ENCODE measurements at places on chromosomes 2 and 18.

- peak; percentile 70 for DNase-seq
Measured at GRCh38 chr2:98805412-98806171, 74.7 kb upstream of the MGAT4A start.

GRCh38 chr2:56613920-56614319 is 430.1 kb downstream of the CCDC85A start:
- DNase-seq: peak; percentile 65

GRCh38 chr18:24545651-24546050 is 85.2 kb downstream of the HRH4 start:
- DNase-seq: no peak

DNA sequence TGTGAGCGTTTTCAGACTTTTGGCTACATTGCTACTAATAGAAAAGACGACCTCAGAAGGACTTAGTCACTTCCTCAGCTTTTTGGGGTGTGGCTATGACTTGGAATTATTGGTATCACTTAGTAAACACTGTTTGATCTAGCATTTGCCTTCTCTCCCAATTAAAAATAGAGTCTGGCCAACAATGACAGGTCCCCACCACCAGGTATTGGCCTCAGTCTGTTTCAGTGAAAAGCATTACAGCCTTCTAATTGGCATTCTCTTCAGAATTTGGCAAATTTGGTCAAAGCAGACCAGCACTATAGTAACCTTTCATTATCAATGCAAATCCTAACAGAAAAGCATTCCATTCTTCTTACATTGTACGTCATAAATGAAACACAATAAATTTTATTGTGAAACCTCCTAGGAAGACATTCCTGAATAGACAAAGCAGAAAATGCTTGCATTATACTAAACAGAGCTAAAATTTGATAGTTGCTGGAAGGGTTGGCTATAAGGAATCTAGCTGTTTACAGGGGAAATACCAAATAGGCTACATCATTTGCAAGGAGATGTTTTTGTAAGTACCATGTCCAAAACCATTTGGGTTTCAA is 613.9 kb downstream of the IRS1 start:
- peak; percentile 93 for DNase-seq

GRCh38 chr18:67916097-67916496 is 399.6 kb upstream of the DSEL start:
- no peak for DNase-seq

DNA sequence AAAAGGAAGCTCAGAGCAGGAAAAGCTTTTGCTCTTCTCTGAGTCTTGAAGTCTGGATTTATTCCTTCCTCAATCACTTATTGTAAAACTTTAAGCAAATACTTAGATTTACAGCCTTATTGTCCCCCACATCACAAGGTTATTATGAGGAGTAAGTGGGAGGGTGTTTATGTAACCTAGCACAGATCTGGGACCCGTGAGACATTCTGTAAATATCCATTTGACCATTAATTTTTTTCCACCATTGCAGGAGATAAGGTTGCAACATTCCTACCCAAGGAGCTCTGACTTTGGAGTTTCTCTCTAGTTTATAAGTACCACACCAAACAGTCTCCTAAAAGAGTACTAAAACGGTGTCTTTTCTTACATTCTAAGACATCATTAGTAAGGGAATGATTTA is 52.1 kb upstream of the CTIF start:
- DNase-seq: no peak

DNA sequence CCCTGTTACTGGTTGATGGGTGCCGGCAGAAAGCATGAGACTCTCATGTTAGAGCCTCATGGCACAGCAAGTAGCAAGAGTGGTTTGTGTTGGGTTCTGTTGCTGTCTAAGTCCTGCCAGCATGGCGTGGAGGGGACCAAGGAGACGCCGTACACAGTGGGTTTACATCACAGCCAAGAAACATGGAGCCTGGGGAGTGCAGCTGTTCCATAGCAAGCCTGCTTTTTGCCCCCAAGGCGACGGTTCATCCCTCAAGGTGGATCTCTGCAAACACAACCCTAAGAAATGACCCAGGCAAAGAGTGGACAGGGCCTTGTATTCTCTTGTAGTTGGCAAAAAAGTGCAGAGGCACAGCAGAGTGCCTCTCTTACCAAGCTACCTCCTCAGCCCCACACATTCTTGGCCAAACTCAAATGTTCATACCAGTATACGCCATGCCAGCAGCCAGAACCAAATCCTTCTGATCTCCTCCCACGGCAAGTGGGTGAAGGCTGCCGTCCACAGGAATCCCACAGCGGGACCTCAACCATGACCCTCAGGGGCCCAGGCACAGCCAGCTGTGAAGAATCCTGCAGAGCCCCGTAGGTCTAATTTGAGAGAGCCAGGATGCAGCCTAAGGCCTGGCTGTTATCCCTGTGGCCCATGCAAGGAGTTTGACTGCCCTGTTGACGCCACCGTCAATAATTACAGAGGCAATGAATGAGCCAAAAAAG is 19.0 kb downstream of the SNED1 start:
- no peak for DNase-seq

DNA sequence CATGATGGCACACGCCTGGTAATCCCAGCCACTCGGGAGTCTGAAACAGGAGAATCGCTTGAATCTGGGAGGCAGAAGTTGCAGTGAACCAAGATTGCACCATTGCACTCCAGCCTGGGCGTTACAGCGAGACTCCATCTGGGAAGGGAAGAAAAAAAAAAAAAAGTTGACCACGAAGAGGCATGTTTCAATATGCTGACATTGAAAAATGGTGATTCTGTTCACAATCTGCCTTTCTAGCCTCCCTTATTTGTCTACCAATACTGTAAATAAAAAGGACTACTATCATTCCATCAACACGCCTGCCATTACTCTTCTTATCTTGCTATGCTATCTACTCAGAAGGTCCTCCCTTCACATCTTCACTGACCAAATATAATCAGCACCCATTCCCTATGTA is 18.4 kb downstream of the GFPT1 start:
- DNase-seq: no peak

DNA sequence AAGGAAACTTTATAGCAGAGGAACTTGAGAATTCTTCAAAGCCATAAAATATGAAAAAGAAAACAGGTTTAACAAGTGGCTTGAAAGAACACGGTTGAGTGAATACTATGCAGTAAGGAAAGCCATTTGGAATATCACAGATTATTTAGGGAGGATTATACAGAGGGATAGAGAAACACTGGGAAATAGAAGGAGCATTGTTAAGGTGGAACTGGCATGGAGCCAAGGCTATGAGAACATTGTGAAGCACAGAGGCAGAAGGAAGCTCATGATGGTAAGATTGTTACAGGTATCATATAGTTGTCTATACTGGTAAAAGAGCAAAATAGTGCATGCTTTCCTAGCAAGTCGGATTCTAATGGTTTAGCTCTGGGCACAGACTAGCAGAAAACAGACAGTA is 87.1 kb downstream of the SS18 start:
- DNase-seq: no peak

- DNase-seq: no peak
Measured at GRCh38 chr2:159892990-159893810, 95.2 kb upstream of the CD302 start.

DNA sequence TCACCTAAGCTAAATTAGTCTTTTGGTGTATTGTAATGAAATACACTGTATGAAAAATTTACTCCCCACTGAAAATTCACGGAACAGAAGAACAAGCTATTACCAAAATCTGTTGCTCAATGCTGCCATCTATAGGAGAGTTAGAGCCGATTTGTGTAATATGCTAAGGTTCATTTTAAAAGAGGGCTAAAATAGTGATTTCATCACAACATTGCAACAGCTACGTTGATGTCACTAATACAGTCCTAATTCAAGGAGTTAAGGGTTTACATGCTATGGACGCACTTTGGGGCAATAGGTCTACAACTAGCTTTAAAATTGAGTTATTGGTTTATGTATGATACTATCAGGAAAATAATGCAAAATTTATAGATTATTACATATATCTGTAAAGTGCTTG is 3.0 kb upstream of the IRS1 start:
- peak; percentile 79 for DNase-seq

GRCh38 chr2:39335930-39336329 is 92.2 kb upstream of the CDKL4 start:
- DNase-seq: no peak

DNA sequence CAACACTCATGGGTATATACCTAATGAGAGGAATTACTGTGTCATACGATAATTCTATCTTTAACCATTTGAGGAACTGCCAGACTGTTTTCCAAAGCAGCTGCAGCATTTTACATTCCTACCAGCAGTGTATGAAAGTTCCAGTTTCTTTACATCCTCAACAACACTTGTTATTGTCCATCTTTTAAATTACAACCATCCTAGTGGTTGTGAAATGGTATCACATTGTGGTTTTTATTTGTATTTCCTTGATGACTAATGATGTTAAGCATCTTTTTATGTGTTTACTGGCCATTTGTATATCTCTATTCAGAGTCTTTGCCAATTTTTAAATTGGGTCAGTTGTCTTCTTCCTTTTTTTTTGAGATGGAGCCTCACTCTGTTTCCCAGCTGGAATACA is 4.0 kb upstream of the CKAP2L start:
- DNase-seq: no peak

GRCh38 chr2:235851828-235852525 is 316.2 kb downstream of the GBX2 start:
- DNase-seq: no peak

DNA sequence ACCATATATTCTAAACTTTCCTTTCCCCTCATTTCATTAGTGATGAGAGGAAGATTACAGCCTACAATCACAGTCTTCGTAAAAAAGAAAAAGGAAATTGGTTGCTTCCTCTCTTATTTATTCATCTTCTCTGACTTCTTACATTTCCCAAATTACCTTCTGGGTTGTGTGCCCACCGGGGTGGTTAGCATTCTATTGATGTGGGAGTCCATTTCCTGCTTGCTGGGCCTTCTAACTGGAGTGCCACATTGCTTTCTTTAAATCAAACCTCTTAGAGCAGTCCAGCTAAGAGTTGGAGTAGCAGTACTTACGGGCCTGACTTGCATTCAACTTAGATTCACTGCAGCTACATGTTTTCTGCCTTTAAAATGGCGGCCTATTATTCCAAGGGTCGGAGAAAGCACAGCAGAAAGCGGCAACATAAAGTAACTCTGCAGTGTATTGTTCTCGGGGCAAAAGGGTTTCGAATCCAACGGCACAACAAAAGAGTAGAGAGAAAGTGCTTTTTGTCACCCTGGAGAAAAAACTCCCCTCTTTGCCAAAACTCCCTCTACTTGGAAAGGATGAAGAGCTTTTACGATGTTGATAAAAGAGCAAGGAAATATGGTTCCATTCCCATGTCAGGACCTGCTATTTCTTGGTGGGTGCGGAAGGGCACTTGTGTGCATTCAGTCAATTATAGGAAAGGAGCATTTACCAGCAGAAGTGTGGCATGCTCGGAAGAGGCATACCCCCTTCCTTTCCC is 110.6 kb upstream of the DLX2 start:
- no peak for DNase-seq

GRCh38 chr2:16105669-16106281 is 165.4 kb downstream of the MYCN start:
- DNase-seq: no peak

GRCh38 chr2:191176801-191177438 is 26.1 kb upstream of the STAT4 start:
- no peak for DNase-seq

- DNase-seq: no peak
Measured at GRCh38 chr2:188102881-188103280, 188.8 kb upstream of the GULP1 start.

- no peak for DNase-seq
Measured at GRCh38 chr18:8724452-8724851, 19.1 kb downstream of the MTCL1 start.

DNA sequence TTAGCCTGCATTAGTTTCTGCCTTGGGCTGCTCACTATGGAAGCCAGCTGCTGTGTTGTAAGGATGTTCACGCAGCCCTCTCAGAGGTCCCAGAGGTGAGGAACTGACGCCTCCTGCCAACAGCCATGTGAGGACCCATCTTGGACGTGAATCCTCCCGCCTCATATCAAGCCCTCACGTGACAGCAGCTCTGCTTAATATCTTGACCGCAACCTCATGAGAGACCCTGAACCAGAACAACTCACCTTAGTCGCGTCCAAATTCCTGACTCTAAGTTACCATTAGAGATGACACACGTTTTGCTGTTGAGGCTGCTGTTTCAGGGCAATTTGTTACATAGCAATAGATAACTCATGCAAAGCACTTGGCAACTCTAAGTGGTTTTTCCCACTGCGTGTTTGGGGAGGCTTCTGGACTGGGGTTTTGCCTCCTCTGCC is 97.7 kb downstream of the TMEM17 start:
- no peak for DNase-seq

- no peak for DNase-seq
Measured at GRCh38 chr18:39843546-39843945, 2111.5 kb upstream of the PIK3C3 start.

- DNase-seq: no peak
Measured at GRCh38 chr2:37344453-37345361, at the start of gene QPCT. Gene QPCT (plus strand): TSS chr2:37344630. CDS start chr2:37344732, 102 bp downstream.

DNA sequence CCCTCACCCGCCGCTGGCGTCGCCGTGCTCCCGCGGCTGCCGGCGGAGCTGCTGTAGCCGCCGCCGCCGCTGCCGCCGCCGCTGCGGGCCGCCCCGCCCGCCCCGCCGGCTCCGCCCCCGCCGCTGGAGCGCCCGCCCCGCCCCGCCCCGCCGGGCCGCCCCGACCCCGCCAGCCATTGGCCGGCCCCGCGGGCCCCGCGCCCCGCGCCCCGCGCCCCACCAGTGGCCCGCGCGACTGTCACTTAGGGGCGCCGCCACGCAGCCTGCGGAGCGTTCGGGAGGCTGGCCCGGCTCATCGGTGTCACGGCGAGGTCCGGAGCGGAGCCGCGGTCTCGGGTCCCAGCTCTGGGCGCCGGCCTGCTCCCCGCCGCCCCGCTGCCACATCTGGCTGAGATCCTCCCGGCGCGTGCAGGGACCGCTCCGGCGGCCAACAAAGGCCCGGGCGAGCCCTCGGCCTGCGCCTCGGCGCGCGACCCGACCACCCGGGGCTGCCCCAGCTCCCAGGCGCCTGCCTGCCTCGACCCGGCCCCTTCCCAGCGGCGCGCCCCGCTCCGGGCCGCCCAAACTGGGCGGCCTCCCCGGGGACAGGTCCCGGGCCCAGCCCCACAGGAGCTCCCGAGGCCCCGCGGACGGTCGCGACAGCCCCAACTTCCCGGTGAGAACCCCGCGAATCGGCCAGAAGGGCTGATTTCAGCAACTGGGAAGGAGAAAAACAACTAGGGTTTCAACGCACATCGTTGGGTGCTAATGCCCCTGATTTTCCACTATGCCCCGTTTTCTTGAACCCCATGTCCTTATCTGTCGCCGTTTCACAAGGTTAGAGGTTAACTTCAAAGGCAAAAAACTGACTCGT is at the start of gene MGAT4A:
TSS of gene MGAT4A (minus strand) at position 92 of the 853 bp plus-strand sequence. CDS start 4,800 bp downstream, outside the sequence.
- peak; percentile 32 for DNase-seq

- DNase-seq: no peak
Measured at GRCh38 chr2:216882876-216883275, 23.0 kb upstream of the TNP1 start.

DNA sequence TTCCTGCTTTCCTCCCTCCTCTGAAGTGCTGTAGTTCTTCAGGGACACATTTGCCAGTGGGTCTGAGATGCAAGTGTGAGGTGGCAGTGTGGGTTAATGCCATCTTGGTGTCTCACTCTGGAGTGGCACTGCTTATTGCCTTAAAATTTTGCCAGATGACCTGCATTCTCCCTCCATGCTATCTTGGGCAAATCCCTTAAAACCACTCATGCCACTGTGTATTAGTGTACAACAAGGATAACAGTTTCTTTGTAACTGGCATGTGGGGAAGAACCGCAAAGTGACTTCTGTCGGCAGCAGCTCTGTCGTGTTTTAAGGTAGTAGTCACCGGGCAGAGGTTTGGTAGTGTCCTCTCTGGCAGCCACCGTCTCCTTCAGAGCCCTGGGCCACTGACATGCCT is 124.2 kb downstream of the NEDD4L start:
- DNase-seq: no peak

GRCh38 chr18:79955302-79956075 is 4.0 kb upstream of the SLC66A2 start:
- no peak for DNase-seq

GRCh38 chr2:37464067-37464466 is 119.6 kb downstream of the QPCT start:
- DNase-seq: no peak
